GM12878 (cell line): ENCODE measurements at places on chromosomes 13 and 19.

GRCh38 chr19:6710273-6711077 lies 10.0 kb downstream of the C3 start:
- DNase-seq, result no peak

DNA sequence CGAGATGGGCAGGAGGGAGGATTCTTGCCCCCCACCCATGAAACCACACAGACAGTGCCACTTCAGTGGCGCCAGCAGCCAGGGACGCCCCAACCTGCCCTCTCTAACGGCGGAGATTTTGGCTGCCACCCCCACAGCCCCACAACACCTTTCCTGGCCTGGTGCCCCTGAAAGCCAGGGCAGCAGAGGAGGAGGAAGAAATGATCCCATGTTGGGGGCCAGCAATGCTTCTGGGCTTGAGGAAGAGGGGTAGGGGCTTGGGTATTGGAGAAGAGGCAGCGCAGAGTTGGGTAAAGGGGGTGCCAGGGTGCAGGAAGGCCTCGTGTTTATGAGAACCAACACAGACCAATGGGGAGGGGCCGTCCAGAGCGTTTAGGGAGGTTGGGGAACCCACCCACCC lies 1.7 kb downstream of the MLLT1 start:
- no peak for DNase-seq

- no peak for DNase-seq
Observed at GRCh38 chr19:2372076-2372612, 12.1 kb downstream of the TMPRSS9 start.

DNA sequence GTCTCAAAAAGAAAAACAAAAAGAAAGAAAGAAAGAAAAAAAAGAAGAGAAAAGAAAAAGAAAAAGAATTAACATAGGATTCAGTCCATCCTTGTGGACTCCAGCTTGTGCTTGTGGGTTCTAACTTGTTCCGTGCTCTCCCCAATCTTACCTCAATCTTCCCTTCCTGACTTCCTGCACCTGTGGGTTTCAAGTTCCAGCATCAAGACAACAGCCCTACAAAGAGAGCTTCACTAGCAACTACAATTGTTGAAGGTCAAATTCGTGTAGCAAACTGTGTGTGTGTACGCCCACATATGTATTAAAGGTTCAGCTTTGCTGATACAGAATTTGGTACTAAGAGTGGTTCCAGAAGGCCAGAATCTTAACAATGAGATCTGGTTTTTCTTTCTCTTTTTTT lies 25.3 kb downstream of the FXYD5 start:
- no peak for DNase-seq

DNA sequence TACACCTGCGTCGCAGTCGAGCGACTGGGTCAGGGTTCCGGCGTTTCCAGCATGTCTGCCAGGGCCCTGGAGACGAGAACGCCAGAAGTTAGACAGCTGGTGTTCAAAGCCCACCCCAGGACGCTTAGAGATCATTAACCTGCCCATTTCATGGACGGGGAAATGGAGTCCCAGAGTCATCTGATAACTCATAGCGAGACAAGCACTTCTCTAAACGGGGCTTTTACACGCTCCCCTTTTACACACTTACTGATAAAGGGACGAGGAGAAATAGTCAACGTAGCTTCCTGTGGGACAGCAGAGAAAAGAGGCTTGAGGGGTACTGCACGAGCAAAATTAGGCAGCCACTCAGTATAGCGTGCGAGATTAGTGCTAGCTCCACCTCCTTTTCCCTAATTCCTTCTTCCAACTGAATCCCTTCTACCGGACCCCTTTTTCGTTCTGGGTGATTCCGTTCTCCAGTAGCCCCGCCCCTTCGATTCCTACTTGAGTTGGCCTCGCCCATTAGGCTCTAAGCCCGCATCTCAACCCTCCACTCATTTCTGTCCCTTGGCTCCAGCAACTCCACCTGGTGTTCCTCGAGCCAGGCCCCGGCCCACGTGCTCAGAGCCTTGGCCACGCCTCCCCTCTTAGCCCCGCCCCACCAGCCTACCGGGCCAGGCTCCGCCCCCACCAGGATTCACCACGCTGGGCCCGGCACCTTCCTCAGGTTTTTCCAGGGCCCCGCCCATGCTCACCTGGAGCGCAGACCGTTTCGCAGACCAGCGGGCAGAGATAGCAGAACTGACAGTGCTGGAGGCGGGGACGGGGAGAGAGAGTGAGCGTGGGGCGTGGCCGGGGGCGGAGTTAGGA lies 3.7 kb downstream of the HRC start:
- no peak for DNase-seq

DNA sequence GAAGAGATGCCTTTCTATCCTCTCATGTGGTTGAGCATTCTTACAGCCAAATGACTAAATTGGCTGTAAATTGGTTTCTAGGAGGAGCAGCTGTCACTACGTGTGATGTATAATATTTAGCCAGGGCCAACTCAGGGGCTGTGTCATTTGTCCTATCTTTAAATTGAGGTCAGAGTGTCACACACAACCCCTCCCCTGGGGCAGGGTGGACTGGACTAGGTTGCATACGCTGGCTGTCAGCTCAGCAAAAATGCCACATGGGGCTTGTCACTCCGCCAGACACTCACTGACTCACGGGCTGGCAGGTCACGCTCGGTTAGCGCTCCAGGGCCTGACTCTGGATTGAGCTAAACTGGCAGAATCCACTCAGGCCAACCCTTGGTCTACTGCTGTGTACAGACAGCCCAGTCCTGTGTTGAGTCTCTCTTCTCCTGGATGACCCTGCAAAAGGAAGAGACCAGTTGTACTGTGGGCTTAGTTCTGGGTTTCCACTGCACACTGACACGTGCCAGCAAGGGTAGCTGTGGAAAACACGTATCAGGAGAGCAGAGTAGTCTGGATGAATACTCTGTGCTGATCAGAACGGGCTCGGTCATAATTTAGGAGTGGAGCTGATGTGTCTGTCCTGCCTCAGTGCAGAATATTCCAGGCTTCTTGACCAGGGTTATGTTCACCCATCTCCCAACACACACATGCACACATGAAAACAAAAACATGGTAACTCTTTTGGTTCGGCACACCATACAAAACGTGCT lies 29.1 kb downstream of the SHISA2 start:
- DNase-seq, result no peak

- DNase-seq, result no peak
Observed at GRCh38 chr19:40932008-40932959, 50.3 kb upstream of the CYP2A7 start.

DNA sequence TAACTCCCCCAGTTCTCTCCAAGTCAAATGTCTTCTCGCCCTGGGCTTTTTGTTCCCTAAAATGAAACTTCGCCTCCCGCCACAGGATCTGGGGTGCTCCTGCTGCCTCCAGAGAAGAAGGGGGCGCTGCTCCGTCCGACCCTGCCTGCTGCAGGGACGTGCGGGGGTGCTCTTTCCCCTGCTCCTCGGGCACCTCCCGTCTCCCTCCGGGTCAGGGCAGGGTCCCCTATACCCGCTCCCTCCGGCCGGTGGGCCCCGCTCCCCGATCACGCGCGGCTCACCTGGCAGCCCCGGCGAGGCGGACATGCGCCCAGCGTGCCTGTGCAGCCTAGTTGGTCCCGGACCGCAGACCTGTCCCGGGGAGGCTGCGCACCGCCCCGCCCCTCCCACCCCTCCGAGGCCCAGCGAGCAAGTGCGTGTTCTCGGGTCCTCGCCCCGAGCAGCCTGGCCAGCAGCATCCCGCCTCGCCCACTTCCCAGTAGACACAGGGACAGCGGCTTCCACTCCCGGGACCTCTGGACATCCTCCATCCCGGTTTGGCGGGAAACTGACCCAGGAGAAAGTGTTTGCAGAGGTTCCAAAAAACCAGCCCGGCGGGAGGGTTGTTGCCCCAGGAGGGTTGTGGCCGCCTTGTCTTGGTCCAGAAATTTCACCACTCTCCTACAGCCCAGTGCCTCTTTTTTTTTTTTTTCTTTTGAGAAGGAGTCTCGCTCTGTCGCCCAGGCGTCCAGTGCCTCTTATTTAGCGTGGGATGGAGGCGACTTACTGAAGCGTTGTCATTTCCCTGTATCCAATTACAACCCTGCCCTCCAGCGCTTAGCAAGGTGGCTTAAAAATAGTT lies at the start of gene OXGR1:
Gene OXGR1 (minus strand): TSS at position 460 of the 841 bp plus-strand sequence. CDS start 6,717 bp downstream, outside the sequence.
- DNase-seq, result no peak

DNA sequence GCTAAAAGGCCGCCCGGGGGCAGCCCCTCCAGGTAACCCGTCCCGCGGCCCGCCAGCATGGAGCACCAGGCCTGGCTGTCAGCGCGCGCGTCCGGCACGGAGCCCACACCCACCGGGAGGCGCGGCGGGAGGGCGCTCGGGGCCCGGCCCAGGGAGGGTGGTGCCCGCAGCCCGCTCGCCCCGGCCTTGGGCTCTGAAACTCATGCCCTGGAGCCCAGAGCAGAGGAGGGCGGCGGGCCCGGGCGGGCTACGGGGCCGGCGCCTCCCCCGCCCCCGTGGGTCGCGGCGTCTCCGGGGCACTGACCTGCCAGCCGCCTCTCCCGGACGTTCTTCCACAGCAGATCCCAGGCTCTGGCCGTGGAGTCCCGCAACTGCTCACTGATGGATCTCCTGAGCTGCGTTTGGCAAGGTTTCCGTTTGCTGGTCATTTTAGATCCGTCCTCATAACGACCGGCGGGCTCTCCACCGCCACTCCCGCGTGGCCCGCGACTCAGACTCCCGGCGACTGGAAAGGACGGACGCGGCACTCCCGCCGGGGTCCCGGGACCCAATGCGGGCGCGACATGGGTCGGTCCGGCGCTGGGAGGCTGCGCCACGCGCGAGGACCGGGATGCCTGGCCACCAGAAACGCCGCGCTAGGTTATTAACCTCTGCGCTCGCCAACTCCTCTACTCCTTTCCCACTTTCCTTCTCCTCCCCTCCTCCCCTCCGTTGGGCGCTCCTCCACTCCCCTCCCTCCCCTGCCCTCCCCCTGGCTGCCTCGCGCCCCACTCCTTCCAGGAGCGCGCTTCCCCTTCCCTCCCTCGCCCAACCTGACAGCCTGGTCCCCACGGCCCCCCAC lies 64.7 kb upstream of the STARD13 start:
- DNase-seq, result no peak

- peak; percentile 59 for DNase-seq
Observed at GRCh38 chr19:49907745-49908446, 11.2 kb upstream of the IL4I1 start.

DNA sequence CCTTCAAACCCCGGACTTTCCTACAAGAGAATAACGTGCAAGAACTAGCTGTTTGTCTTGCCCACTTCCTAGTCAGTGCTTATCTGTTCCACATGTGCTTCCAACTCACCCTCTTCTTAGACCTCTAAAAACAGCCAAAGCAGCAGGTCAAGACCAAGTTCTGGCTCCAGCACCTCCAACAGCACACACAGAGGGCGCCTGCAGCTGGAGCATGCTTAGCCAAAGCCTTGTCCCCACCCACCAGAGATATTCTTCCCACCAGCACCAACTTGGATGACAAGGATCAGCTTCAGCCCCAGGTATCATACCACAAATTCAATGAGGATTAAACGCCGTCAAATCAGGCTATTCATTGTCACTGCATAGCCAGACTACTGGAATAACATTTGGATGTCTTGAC lies 17.9 kb downstream of the RCBTB1 start:
- no peak for DNase-seq

- no peak for DNase-seq
Observed at GRCh38 chr19:12969292-12969988, at the start of gene DAND5. TSS of gene DAND5 (plus strand) at chr19:12969576. CDS start at chr19:12969661, 85 bp downstream.

DNA sequence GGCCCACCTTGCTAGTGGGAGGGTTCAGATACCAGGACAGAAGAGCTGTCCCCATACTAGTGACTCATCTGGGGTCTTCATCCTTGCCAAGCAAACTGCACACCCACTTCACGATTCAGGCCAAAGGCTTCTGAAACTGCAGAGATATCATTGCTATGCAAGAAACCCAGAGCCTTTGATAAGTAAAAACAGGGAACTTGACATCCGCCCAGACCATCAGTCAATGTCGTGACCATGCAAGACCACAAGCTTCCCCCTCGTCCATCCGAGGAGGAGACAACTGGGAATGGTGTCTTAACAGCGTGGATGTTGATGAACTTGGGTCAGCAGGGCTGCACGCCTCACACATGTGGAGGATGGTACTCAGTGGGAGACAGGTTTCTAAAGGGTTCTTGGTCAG lies 58.0 kb downstream of the ABCC4 start:
- DNase-seq, result no peak

DNA sequence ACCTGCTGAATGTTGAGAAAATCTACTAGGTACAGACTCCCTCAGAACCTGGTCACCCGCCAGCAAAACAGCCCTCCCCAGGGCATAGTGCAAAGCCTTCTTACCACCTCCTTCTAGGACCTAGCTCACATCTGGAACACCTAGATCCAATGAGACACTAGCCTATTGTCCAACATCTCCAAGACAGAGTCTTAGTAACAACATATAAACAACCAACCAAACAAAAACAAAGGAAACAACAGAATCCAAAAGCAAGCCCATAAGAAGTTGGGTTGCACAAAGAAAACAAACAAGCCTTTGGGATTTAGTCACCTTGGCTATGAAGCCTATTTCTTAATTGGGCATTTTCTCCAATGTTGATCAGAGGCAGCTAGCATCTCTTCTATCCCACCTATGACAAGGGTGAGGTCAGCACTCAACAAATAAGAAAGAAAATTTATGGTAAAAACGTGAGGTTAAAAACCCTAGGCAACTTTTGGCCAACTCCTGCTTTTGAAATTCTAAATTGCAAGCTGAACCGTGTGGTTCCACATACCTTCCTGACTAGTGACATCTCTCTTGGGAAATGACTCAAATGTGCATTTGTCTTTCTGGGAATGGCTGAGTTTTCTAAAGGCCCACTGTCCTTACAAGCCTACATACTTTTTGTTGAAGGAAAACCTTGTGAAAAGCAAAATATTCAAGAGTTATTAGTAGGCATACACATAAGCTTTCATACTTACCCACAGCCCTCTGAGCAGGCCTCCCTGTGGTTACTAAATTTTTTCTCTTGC lies 66.7 kb downstream of the FAM216B start:
- DNase-seq, result no peak

GRCh38 chr19:47151627-47152026 lies 21.0 kb downstream of the SAE1 start:
- no peak for DNase-seq

DNA sequence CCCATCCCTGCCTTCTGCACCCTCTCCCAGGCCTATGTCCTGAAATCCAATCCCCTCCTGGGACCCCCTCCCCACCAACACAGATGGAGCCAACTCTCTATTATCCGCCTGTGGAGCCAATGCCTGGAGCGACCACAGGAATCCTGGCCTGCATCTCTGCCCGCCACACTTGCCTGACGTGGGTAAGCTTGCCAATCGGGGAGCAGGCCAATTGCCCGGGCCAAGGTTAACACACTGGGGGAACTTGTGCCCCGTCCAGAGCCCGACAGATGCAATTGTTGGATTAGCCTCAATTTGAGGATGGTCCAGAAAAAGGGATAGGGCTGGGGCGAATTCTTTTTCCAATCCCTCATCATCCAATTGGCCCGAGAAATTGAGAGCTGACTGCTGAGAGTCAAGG lies 5.9 kb downstream of the WIZ start:
- DNase-seq, result no peak

GRCh38 chr13:71866335-71867130 lies 471 bp downstream of the DACH1 start:
- DNase-seq, result no peak

- DNase-seq, result no peak
Observed at GRCh38 chr13:36074659-36075058, 56.5 kb downstream of the DCLK1 start.

- no peak for DNase-seq
Observed at GRCh38 chr13:40515702-40516101, 150.7 kb downstream of the FOXO1 start.
